ENCODE measurements at places on chromosomes 2 and 18.

GRCh38 chr18:9994026-9994570, 80.3 kb downstream of the VAPA start:
- DNase-seq: no peak

DNA sequence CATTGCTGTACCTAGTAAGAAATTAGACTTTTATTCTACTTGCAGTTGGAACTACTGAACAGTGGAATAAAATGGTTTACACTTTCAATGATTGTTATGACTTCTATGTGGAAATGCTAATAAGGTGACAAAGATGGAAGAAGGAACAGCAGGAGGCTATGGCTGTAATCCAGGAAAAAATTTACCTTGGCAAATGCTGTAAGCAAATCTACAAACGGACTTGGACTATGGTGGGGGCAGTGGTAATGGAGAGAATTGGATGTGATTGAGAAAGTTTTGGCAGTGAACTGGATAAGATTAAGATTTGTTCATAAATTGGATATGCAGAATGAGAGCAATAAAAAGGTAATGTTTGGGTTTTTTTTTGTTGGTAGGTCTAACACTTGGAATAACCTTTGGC, 111.0 kb upstream of the ERBB4 start:
- peak; percentile 41 for DNase-seq

GRCh38 chr2:222677981-222678380, 6.5 kb downstream of the MOGAT1 start:
- no peak for DNase-seq

GRCh38 chr2:220478305-220479058, 851.1 kb downstream of the SLC4A3 start:
- DNase-seq: no peak

DNA sequence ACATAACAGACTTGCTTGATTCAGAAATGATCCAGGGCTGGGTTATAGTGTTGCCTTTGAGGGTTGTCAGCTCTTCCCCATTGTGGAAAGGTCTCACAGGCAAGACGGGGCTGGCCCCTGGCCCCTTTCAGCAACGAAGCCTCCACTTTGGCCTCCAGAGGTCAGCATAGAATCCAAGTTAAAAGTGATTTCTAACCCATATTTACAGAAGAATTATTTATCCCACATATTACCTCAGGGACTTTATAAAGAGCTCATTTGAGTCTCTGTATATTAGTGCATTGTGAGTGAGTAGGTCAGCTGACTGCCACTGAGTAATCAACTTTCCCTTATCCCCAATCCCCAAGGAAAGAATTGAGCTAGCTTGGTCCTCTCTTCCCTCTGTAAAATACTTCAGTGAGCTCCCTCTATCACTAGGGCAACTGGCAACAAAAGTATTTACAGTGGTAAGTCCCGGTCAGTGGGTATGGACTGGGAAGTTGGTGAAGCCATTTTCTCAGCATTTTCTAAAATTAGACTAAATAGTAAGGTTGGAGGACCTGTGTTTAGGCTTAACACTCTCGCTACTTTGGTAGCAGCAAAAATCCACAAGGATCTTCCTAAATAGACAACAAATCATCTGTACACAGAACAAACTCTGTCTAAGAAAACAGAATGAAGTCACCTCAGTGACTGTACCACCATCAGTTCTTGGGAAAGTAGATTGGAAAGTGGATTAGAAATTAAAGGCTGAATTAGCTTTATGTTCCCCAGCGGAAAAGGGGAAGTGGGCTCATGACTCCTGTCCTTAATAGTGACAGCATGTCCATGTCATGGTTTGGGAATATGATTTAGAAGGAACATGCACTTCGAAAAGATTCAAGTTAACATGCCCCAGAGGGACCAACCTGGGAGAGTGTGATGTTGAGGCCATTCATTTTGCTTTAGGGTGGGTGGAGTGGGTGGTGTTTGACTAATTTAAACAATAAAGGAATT, 171.0 kb upstream of the SIX3 start:
- DNase-seq: no peak

GRCh38 chr2:240823449-240824336, 3.7 kb upstream of the KIF1A start:
- no peak for DNase-seq

GRCh38 chr2:193199322-193199721, 1004.6 kb upstream of the TMEFF2 start:
- no peak for DNase-seq

DNA sequence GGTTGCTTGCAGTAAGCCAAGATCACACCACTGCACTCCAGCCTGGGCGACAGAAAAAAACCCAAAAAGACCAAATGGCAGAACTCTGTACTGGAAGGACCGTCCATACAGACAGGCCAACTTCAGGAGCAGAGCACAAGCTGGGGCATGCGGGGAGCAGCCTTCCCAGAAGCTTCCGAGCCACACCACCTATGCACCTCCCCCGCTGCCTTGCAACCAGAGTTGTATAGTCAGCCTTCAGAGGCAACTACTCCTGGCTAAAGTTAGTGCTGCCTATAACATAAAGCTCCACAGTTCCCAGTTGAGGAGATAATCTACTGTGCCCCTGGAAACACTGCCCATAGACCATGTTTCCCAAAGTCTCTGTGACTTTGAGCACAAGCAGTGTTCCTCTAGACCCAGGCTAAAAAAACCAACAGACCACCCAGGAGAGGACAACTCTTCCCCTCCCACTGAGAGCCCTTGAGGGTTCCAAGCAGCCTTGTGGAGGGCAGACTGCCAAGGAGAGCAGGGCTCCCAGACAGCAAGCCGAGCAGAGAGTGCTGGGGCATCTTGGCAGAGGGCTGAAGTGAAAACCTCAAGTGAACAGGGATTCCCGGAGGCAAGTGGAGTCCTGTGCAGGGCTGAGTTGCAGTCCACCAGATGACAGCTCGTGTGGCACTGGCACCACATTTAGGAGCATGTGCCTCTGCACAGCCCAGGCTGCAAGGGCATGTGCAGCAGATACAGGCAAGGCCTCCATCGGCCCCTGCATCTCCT, 6.8 kb downstream of the SFT2D3 start:
- DNase-seq: no peak

DNA sequence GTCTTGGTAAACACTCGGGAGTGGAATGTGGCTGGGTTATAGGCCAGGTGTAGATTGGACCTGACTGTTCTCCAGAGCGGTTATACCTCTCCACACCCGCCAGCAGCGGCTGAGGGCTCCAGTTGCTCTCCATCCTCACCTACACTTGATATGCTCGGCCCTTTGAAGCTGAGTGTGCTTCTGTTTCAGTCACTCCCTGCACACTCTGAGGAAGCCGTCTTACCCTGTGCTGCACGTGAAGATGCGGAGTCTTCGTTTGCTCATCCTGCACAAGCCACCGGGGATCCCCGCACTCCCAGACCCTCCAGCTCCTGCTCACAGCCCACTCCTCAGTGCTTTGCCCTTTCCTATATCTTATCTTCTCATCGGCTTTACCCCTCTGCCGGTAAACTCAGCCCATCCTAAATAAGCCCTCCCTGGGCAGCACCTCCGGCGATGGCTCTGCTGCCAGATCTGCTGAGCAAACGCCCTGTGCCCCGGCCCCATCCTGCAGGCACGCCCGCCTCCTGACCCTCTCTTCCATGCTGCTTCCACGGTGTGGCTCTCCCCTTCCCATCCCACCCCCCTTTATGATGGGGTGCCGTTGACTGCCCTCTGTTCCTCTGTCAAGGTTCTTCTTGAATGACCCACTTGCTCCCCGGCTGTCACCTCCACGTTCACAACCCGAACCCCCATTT, 47.3 kb upstream of the ODC1 start:
- DNase-seq: no peak

DNA sequence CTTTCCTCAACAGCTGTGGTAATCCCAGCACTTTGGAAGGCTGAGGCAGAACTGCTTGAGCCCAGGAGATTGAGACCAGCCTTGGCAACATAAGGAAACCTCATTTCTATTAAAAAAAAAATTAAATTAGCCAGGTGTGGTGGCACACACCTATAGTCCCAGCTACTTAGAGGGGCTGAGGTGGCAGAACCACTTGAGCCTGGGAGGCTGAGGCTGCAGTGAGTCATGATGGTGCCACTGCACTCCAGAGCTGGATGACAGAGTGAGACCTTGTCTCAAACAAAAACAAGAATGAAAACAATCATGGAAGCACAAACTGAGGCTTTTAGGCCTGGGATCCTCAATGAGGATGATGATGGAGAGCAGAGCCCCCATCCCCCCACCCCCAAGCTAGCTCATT, 19.8 kb downstream of the GAREM1 start:
- DNase-seq: no peak

GRCh38 chr2:9638532-9638931, 7.7 kb upstream of the YWHAQ start:
- no peak for DNase-seq

DNA sequence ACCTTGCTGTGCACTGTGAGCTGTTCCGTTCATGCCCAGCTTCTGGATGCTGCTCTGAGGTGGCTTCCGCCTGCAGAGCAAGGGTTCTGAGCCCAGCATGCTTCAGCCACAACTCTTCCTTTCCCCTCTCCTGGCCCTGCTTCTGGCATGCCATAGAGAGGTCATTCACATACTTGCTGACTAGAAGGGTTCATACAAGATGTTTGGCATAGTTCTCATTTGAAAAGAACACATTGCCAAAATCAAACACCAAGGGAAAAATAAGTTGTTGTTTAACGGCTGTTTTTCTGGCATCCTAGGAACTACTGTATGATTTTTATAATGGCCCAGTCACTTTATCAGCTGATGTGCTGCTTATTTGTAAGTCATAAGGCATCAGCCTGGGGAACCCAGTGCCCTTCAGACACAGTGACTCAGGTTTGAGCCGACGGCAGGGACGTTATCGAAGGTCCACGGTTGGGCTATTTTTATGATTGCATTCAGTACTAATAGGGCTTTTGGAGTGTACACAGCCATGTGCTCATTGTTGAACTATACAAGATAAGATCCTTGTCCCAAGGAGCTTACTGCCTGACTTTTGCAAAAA, 53.9 kb upstream of the CTAGE1 start:
- no peak for DNase-seq

- DNase-seq: no peak
Measured at GRCh38 chr2:241871538-241872312, 2.2 kb downstream of the RTP5 start.

GRCh38 chr18:9038277-9038871, 64.1 kb upstream of the NDUFV2 start:
- DNase-seq: no peak

- peak; percentile 68 for DNase-seq
Measured at GRCh38 chr18:70489986-70490933, 201.4 kb downstream of the SOCS6 start.

GRCh38 chr2:47076126-47076506, 79.0 kb downstream of the STPG4 start:
- DNase-seq: no peak

DNA sequence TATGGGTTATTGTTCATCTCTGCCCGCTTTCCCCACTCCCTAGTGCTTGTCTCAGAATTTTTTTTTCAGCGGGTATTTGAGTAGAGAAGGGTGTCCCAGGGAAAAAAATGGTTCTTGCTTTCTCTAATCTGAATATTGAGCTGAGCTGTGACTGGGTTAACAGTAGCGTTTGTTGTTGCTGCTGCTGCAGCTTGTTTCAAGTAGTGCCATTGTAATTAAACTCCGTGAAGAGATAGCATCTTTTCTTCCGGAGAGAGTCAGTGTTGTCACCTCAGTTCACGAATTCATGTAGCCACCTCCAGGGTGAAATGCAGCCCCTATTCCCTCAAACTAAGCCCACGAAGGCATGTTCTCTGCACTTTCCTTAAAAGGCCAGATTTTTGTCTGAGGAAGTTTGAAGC, 1.5 kb upstream of the AAK1 start:
- DNase-seq: no peak

DNA sequence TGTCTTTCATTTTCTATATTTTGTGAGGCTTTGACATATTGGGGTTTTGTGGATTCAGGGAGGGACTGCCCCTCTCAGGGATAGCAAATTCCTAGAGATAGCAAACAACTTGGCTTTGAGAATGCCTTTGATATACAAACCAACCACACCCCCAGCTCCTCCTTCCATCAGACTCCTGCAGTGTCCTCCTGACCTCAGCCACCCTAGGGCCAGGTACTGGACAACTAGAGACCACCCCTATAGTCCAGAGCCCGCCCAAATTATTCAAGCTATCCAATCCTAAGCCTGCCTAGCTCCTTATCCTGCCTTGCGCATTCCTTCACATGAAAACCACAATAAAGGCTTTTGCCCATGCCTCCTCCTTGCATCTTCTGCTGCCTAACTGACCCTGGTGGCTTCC, 22.9 kb upstream of the STAM2 start:
- DNase-seq: no peak

GRCh38 chr18:32754508-32755263, 18.1 kb downstream of the KLHL14 start:
- DNase-seq: no peak

GRCh38 chr2:236637686-236638569, 68.3 kb downstream of the ACKR3 start:
- peak; percentile 11 for DNase-seq

GRCh38 chr2:8198766-8199382, 483.0 kb upstream of the ID2 start:
- no peak for DNase-seq

- DNase-seq: no peak
Measured at GRCh38 chr2:63591566-63592175, 2.9 kb downstream of the MDH1 start.

DNA sequence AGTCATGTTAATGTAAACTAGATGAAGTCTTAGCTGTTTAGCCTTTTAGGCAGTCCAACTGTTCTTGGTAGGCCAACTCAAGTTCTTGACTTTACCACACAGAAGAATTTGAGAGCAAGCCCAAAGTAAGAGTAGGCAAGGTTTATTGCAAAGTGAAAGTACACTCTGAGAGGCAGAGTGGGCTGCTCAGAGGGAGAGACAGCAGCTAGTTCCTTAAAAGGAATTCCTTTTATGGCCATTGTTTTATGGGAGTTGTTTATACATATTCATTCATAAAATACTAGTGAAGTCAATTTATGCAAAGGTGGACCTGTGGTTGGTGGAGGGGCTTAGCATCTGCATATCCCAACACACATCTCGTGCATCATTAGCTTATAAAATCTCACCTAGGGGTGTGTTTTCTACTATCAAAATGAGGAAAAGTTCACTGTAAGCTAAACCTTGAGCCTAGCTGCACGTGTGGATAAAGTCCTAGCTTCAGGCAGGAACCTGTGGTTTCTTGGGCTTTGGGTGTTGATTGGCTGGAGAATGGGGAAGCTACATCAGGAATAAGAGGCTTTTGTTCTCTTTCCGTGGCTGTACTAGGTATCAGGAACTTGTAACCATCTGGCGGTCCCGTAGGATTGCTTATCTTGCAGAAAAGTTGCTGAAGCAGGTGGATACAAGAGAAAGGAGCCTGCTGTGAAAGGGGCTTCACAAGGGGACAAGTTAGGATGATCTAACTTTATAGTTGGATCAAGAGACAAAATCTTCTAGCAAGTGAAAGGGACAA, 110.4 kb upstream of the GULP1 start:
- no peak for DNase-seq

- DNase-seq: no peak
Measured at GRCh38 chr2:119591523-119591922, 47.3 kb downstream of the CFAP221 start.

- no peak for DNase-seq
Measured at GRCh38 chr2:152483276-152484063, 148.5 kb downstream of the FMNL2 start.

DNA sequence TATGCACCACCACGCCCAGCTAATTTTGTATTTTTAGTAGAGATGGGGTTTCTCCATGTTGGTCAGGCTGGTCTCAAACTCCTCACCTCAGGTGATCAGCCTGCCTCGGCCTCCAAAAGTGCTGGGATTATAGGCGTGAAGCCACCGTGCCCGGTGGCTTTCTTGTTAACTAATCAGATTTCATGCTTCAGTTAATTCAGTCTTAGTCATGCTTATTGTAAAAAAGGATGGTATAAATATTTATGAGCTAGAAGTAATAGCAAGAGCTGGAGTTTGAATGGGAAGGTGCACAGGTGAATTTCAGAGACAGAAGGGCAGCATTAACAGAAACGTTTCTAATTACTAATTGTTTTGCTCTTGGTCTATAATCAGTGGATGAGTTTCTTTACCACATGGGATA, 10.3 kb downstream of the GEMIN6 start:
- no peak for DNase-seq

Data from NCI-H446 (cell line).